ENCODE measurements at places on chromosomes 4 and X.

- DNase-seq, result no peak
- no peaks in the 10 kb centered on the region for H3K27me3 ChIP-seq
- no peak overlapping the region for H3K27ac ChIP-seq
- no peaks in the 10 kb centered on the region for H3K36me3 ChIP-seq
- peaks cover 2% of the 10 kb centered on the region for H3K4me1 ChIP-seq
Measured at GRCh38 chr4:44421330-44422065, 27.1 kb downstream of the KCTD8 start.

DNA sequence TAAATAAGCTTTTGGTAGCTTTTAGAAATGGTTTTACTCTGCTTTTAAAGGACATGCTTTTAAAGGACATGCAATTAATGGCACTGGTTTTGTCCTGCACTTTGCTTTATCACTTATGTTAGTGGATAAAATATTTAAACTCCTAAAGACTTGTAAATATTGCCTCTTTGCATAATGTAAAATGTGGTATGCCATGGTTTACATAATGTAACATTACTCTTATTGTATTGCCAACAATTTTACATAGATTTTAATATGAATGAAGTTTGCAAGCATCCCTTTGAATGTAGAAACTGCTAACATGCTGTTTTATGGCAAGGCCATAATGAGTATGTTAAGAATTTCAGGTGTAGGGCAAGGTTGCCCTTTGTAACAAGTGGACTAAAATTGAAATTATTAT is 118.4 kb downstream of the CHIC1 start:
- no peak overlapping the region for H3K4me3 ChIP-seq
- no peaks in the 10 kb centered on the region for H3K36me3 ChIP-seq
- no peak overlapping the region for H3K27ac ChIP-seq
- H3K4me1 ChIP-seq, result no peaks in the 10 kb centered on the region
- H3K27me3 ChIP-seq, result no peaks in the 10 kb centered on the region

- H3K27ac ChIP-seq, result no peak overlapping the region
- no peaks in the 10 kb centered on the region for H3K27me3 ChIP-seq
- H3K4me3 ChIP-seq, result no peak overlapping the region
- H3K36me3 ChIP-seq, result no peaks in the 10 kb centered on the region
- DNase-seq, result no peak
- H3K4me1 ChIP-seq, result no peaks in the 10 kb centered on the region
Measured at GRCh38 chrX:11066812-11067211, 44.3 kb upstream of the HCCS start.

- no peak overlapping the region for H3K4me3 ChIP-seq
- no peak overlapping the region for H3K27ac ChIP-seq
- H3K36me3 ChIP-seq, result peaks cover 37% of the 10 kb centered on the region
Measured at GRCh38 chr4:125489952-125490690, 175.4 kb downstream of the FAT4 start.

- no peak overlapping the region for H3K4me3 ChIP-seq
- no peaks in the 10 kb centered on the region for H3K36me3 ChIP-seq
- H3K27me3 ChIP-seq, result no peaks in the 10 kb centered on the region
- H3K27ac ChIP-seq, result no peak overlapping the region
Measured at GRCh38 chrX:20670611-20671010, 403.9 kb upstream of the RPS6KA3 start.

- DNase-seq, result no peak
- H3K27me3 ChIP-seq, result no peaks in the 10 kb centered on the region
- no peaks in the 10 kb centered on the region for H3K36me3 ChIP-seq
- no peaks in the 10 kb centered on the region for H3K4me1 ChIP-seq
Measured at GRCh38 chr4:165909947-165910346, 36.9 kb downstream of the TLL1 start.

- H3K27ac ChIP-seq, result no peak overlapping the region
- no peaks in the 10 kb centered on the region for H3K27me3 ChIP-seq
- no peaks in the 10 kb centered on the region for H3K4me1 ChIP-seq
- H3K4me3 ChIP-seq, result no peak overlapping the region
Measured at GRCh38 chr4:82525307-82525911, 36.4 kb downstream of the TMEM150C start.

DNA sequence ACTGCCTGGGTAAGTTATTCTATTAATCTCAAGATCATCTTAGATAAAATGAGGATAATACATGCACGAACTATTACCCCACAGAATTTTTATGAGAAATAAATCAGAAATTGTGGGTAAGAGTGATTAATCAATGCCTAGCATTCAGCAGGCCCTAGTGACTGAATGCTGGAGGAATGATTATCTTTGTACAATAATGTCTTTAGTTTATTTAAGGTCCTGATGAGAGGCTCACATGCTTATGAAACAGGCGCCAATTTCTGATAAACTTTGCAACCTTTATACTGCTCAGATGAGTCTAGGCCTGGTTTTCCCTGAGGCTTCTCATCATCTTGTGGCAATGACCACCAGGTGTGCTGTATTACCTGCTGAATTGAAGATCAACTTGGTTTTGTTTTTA is 27.8 kb upstream of the BMP2K start:
- no peak overlapping the region for H3K27ac ChIP-seq
- no peaks in the 10 kb centered on the region for H3K27me3 ChIP-seq
- H3K4me1 ChIP-seq, result no peaks in the 10 kb centered on the region

DNA sequence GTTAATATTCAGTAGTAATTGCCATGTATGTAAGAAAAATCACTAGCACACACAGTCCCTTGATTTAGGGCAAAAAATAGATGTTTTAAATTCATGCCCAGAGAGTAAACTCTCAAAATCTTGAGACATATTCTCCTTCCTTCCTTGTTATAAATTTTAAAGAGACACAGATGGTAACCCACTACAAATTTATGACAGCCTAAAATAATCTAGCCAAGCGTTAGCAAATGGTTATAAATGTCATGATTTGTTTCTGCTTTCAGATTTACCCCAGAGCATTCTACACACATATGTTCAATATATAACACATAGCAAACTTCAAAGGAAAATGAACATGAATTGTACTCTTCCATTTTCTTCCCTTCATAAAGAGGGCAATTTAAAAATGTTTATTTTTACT is 540.3 kb downstream of the TLL1 start:
- H3K27ac ChIP-seq, result no peak overlapping the region
- no peaks in the 10 kb centered on the region for H3K4me1 ChIP-seq
- H3K27me3 ChIP-seq, result no peaks in the 10 kb centered on the region
- DNase-seq, result no peak

- no peaks in the 10 kb centered on the region for H3K4me1 ChIP-seq
- no peaks in the 10 kb centered on the region for H3K27me3 ChIP-seq
- no peak overlapping the region for H3K27ac ChIP-seq
- no peak overlapping the region for H3K4me3 ChIP-seq
- peaks cover 3% of the 10 kb centered on the region for H3K36me3 ChIP-seq
- DNase-seq, result no peak
Measured at GRCh38 chr4:173273941-173274340, 60.2 kb downstream of the HMGB2 start.
